ENCODE measurements at places on chromosomes 5 and 9.

DNA sequence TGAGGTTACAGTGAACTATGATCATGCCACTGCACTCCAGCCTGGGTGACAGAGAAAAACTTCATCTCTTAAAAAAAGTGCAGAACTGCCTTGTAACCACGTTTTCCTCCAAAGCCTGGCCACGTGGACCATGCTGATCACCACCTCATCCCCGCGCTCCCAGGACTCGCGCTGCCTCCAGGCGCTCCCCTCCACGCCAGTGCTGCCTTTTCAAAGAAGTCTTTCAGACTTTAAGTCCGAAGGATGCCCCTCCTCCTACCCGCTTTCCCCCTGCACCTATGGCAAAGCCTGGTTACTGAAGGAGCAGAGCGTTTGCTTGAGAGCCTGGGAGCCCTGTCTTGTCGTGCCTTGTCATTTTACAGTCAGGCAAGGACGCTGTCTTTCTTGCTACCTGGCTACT, 43.8 kb downstream of the HABP4 start:
- no peak for ATAC-seq

- no peak for ATAC-seq
Measured at GRCh38 chr5:77984587-77984986, 208.4 kb upstream of the TBCA start.

- ATAC-seq, result no peak
Measured at GRCh38 chr5:11890777-11891176, 13.5 kb downstream of the CTNND2 start.

DNA sequence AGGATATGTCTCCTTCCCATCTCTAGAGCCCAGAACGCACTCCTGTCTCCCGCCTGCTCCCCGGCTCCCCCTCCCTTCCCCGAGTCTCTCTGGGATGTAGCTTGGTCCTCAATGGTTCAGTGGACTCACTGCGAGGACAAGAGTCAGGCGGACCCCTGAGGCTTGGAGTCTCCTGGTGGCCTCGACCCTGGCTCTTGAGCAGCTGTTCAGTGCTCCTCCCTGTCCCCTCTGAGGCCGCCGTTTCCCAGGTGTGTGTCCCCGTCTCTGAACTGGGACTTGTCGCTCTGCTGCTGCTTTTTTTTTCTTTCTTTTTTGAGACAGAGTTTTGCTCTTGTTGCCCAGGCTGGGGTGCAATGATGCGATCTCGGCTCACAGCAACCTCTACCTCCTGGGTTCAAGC, 44.8 kb upstream of the IER5L start:
- no peak for ATAC-seq

- no peak for ATAC-seq
Measured at GRCh38 chr9:13915591-13916301, 398.2 kb downstream of the NFIB start.

DNA sequence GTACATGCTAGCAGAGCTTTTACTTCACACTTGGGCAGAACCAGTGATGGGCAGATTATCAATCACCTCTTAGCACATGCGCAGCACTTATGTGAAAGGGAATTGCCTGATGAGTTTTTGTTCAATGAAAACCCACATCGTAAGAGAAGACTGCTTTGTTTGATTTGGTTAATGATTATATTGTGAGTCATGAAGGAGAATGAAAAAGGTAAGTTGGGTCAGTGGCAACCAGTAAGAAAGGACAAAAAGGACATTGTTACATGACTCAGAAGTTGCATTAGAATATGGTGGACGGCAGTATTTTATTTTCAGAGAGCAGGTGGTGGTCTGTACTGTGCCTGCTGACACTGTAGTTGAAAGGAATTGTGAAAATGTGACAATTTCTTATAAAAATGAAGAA, 127.4 kb downstream of the AOPEP start:
- peak; percentile 14 for ATAC-seq

DNA sequence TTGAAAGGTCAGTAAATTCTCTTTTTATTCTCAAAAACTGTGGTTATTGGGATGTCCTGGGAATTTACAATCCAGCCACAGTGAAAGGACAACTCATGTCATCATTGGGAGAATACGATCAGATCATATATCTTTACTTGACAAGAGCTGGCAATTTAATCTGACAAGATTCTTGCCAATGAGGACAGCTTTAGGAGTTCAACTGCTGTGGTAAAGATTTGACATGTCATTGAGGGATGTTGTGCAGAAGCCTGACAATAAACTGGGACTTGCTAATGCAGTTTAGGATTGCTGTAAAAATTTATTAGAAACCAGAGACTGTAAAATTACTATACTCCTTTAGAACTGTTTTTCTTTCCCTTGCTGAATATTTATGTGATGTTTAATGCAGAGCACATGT, 1131.0 kb downstream of the MAT2B start:
- ATAC-seq, result no peak

- no peak for ATAC-seq
Measured at GRCh38 chr9:83327750-83328622, 210.2 kb downstream of the FRMD3 start.

- no peak for ATAC-seq
Measured at GRCh38 chr5:107674655-107675054, 3.9 kb upstream of the EFNA5 start.

- no peak for ATAC-seq
Measured at GRCh38 chr5:30890377-30890776, 303.1 kb upstream of the CDH6 start.

- ATAC-seq, result peak; percentile 14
Measured at GRCh38 chr5:75716715-75717081, 539 bp downstream of the POC5 start.

DNA sequence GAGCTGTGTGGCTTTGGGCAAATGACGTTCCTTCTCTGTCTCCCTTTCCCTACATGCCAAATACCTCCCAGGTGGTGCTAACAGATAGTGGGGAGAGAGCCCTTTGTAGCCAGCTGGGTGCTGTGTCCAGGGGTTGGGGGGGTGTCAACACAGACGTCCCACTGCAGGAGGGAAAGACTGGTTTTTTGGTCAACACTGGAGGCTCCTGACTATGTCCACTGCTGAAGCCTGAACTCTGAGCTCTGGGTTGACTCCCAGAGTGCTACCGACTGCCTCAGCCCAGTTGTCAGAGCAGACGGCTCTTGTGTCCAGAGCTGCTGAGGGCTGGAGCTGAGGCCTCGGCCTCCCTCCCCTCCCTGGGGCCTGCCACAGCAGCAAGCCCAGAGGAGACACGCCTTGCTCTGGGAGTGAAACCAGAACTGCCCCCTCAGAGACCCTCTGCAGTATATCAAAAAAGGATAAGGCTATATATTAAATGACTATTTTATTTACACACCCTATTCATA, 14.8 kb upstream of the SLC25A51 start:
- ATAC-seq, result no peak

Measured in activated T-helper 17 cell treated with anti-CD3 and anti-CD28 coated beads, Interleukin-2, amount 50 U/mL, for 72 hours (primary cell).